ENCODE measurements at places on chromosomes 2 and 18. TPM values are rescaled to one million over a fixed set of nuclear protein-coding genes. Genes with fewer than 3 reads are reported as not detected.

SERPINB10 gene
- total RNA-seq = not detected

DNA sequence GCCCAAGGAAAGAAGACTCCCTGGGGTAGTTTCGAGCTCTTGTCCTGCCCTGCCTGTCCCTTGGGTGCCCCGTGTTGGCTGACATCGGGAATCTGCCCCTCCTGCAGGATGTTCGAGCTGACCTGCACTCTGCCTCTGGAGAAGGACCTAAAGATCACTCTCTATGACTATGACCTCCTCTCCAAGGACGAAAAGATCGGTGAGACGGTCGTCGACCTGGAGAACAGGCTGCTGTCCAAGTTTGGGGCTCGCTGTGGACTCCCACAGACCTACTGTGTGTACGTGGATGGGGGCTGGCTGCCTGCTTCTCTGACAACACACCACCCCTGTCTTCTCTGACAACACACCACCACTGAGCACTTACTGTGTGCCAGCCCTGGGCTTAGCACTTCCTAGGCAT, 210.8 kb downstream of the DYSF start:
- DNase-seq = no peak

GRCh38 chr2:3180082-3180908, 197.3 kb downstream of the EIPR1 start:
- DNase-seq = no peak

DNA sequence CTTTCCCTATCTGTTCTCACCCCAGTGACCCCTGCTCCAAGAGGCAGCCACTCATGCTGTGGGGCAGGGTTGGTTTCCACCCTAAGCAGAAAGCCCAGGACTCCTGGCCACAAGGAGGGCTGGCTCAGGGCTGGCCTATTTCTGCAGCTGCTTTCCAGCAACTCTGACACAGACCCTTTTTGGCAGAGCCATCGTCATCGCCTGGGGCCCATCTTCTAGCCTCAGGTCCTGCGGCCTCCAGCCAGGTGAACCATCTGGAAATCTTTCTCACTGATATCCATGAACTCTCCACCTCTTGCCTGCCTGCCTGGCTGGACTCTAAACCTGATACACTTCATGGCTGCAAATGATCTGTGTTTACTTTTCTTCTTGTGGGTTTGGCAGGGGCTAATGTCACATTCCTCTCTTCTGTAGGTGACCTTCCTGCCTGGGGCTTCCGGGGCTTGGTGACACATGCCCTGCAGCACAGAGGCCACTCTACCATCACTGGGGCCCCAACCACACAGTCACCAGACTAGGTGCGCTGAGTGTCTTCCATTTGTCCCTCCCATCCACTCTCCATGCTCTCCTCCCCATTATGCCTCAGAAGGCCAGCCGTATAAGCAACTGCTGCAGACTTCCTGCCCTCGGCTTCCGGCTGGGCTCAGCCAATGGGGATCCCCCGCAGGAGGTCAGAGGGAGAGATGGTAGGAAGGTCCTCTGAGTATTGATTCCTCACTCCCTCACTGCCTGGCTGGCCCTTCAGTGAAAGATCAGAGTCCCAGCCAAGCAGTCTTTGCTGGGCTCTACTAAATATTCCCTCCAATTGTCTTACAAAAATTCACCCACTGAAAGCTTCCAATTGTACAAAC, 9.7 kb upstream of the COPS8 start:
- DNase-seq = no peak

DNA sequence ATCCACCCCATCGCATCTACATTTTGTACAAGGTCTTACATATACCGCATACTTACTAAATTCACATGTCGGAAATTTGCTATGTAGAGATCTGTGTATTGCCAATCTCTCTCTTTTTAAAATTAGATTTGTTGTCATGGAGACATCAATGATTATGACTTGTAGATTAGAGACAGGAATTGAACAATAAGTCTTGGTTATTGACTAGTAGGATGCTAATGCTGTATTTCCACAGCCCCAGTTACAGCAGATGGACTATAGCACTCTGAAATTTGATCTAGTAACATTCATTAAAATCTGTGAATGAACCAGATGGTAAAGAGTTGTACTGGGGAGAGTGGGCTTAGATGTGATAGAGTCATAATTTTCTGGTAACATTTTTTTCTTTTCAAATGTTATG, 805.7 kb downstream of the SLC4A3 start:
- DNase-seq = no peak

All from H7 (cell line).